Mammary epithelial cell (primary cell): ENCODE measurements at places on chromosomes 3 and 15.

DNA sequence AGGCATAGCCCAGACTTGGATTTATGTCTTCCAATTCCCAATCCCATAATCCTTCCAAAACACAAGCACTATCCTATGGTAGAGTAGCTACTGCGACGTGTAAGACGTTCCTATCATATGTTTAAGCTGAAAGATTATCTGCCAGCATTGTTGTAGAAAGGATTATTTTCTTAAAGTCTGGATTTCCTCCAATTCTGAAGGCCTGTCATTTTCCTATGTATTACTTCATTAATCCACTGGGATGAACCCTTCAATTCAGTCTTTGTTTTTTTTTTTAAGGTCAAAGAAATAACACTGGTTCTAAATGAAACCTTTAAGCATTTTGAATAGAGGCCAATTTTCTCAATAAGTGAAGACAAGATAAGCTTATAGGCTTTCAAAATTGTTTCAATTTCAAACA lies 289.0 kb downstream of the SLC9A9 start:
- DNase-seq = no peak

GRCh38 chr3:175002732-175003143 lies 143.6 kb downstream of the NAALADL2 start:
- peak; percentile 17 for DNase-seq

- peak; percentile 98 for DNase-seq
These were observed 27.1 kb downstream of the SLC28A2 start for GRCh38 chr15:45279024-45279698.

- DNase-seq = no peak
These were observed 188.4 kb downstream of the TBC1D5 start for GRCh38 chr3:17554078-17554477.

GRCh38 chr3:153768561-153769469 lies 352.4 kb upstream of the ARHGEF26 start:
- peak; percentile 46 for DNase-seq

- DNase-seq = no peak
These were observed 308.5 kb downstream of the SV2B start for GRCh38 chr15:91408476-91409076.

DNA sequence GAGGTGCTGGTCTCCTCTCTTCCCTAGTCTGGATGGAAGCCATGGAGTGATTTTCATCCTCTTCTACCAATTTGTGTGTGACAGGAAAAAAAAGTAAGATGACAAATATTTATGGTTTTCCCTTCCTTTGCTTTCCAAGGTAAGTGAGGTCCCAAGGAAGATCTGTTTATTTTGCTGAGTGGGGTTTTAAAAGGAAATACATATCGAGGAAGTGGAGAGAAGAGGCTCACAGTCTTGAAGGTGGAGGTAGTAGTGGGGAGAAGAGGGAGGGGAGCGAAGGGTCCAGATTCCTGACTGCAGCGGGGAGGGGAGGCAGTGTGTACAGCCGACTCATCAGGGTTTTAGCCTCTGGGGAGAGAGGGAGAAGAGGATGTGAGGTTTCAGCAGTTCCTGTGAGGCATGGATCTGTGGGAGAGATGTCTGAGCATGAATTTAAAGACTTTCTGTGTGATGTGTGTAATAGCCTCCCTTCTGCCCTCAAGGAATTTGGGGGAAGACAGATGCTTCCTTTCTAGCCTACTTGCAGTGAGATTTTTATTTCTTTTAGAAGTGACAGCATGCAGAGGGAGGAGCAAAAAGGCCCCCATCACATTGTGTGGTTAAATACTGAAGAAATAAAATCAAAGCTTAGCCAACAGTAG lies 272.4 kb downstream of the THRB start:
- DNase-seq = peak; percentile 84

DNA sequence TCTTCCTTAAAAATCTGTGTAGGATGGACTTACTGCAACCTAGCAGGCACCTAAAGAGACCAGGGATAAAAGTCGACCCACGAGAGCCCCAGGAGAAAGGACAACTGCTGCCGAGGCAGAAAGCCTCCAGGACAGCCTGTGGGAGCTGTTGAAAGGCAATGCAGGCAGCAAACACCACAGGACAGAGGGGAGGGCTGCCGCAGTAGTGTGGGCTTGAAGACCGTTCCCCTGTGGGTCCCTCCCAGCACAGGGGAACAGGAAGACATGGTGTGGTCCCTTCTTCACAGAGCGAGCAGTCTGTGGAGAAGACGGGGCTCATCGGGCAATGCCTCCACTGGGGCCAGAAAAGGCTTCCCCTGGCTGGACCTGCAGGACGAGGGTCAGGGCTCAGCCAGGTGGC lies 58.5 kb upstream of the GATA2 start:
- no peak for DNase-seq

DNA sequence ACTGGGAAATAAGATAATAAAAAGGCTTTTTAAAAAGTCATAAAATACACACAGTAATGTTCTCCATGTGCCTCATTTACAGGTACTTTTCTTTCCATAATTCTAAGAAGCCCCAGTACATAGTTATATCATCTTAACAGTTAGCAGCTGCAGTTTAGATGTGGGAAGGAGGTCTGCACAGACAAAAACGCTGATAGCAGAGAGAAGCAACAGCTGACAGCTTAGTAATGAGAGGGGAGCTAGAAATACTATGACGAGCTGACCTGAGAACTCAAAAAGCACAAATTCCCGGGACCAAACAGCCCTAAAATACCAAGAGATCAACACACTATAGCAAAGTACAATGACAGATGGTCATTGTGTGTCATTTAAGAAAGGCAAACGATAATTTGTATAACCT lies 36.7 kb upstream of the ARHGEF3 start:
- no peak for DNase-seq

DNA sequence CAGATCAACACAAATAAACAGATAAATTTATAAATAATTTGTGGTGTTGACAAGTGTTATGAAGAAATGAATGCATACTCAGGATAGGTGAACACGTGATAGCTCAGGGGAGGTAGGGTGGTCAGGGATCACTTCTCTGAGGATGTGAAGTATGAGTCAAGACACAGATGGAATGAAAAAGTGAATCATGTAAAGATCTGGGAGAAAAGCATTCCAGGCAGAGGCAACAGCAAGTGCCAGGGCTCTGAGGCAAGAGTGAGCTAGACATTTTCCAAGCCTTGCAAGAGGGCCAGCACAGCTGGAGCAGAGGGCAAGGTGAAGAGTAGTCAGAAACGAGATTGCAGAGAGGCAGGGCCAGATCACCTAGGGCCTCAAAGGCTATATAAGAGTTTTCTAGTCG lies 177.8 kb downstream of the WNT5A start:
- no peak for DNase-seq

DNA sequence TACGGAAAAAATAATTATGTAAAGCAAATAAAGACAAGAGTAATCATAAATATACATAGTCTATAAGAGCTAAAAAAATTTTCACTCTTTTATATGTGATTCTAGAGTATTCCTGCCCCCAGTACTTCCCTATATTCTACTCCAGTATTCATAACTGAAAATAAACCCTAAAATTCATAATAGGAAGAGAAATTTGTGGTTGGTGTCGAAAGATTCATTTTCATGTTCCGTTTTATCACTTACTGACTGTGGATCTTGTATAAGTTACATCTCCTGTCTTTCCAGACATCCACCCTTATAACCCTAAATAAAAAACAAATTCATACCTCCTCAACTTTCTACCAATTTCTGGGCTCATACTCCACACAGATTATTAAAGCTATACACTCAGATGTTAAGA lies 16.0 kb upstream of the MBNL1 start:
- no peak for DNase-seq

- DNase-seq = no peak
These were observed 79.9 kb upstream of the ZBTB20 start for GRCh38 chr3:115226844-115227445.

DNA sequence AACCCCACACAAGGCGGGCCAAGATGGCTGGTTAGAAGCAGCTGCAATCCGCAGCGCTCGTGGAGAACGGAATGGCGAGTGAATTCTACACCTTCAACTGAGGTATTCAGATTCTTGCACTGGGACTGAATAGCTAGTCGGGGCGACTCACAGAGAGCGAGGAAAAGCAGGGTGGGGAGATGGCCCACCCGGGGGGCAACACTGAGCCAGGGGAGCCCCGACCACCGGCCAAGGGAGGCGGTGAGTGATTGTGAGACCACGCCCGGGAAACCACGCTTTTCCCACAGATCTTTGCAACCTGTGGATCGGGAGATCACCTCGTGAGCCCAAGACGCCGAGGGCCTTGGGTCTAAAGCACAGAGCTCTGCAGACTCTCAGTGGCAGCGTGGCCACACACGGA lies 28.3 kb downstream of the GNB5 start:
- DNase-seq = no peak

- peak; percentile 60 for DNase-seq
These were observed 5.2 kb upstream of the GPR176 start for GRCh38 chr15:39925112-39925842.
